ENCODE measurements at places on chromosomes 7 and 10.

GRCh38 chr10:44966816-44967509 lies 7.4 kb downstream of the RASSF4 start:
- no peak for DNase-seq

GRCh38 chr7:74028321-74028838 lies 407 bp downstream of the ELN start:
- no peak for DNase-seq

GRCh38 chr7:129257168-129257567 lies 32.3 kb downstream of the AHCYL2 start:
- DNase-seq, result no peak

DNA sequence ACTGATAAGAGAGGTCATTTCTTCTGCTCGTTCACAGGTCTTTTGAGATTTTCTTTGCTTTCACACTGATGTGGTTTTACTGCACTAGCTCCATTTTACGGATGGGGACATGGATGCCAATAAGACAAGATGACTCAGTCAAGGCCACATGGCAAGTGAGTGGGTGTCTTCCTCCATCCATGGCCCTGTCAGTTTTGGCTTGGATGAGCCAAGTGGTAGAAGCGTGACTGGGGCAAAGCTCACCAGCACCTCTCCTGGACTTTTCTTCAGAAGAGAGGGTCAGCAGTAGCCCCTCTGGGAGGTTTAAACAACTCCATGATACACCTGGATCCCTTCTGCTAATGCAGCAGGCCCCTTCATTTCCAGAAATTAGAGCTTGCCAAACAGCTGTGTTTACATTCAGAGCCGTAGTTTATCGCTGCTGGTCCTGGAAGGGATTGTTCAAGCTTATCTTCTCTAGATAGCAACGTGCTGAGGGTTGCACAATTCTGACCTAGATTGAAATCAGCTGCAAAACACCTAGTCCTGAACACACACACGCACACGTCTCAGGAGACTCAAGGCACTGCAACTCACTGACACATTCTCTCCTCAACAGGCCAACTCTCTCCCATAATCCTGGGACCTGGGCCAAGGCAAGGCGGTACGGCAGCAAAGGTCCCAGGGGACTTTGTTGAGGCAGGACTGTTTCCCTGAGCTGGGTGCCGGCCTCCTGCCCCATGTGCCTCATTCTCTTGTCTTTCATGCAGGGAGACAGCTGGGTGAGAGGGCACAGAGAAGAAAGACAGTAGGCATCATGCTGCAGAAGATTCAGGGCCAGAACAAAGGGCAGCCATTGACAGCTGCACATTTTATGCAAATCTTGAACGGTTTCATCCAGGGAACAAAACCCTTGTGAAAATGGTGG lies 14.2 kb upstream of the PDCD4 start:
- peak; percentile 86 for DNase-seq

- no peak for DNase-seq
Observed at GRCh38 chr7:132516042-132516840, 60.0 kb downstream of the PLXNA4 start.

GRCh38 chr10:76887223-76888010 lies 750.2 kb downstream of the KCNMA1 start:
- no peak for DNase-seq

DNA sequence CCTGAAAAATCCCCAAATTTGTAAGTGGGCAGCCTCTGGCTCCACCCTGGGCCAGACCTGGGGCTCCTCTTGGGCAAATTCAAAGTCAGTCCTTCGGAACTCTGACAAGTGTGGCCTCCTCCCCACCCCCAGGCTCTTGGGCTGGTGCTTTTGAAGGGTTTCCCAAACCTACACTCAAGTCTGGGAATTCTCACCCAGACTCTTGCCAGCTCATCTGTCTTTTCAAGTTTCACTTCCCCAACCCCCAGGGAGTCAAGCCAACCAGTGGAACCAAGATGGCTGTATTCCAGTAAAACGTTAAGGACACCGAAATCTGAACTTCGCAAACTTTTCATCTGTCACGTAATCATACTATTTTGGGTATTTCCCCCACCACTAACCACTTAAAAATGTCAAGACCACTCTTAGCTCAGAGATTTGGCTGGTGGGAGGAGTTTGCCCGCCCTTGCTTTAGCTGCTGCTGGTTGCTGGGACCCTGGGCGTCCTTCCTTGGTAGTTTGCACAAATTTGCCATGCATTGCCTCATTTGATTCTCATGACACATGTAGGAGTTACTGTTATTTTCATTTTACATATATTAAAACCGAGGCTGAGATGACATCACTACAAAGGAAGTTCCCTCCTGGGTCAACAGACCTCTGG lies 1.7 kb upstream of the MYO1G start:
- DNase-seq, result no peak

DNA sequence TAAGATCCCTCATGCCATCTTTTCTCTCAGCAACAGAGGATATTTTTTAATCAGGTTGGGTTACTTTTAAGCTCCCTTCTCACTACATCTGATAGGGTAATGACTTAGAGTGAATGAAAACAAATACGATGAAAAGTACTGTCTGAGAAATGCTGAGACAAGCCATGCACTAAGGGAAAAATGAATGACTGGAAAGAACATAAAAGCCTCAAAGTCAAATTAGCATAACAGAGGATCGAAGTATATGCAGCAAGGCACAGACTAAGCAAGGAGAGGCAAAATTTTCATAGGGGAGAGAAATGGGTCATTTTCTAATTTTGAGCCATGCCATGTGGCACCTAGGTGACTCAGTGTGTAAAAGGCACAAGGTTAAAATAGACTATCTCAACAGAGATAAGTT lies 8.5 kb upstream of the POT1 start:
- DNase-seq, result no peak

DNA sequence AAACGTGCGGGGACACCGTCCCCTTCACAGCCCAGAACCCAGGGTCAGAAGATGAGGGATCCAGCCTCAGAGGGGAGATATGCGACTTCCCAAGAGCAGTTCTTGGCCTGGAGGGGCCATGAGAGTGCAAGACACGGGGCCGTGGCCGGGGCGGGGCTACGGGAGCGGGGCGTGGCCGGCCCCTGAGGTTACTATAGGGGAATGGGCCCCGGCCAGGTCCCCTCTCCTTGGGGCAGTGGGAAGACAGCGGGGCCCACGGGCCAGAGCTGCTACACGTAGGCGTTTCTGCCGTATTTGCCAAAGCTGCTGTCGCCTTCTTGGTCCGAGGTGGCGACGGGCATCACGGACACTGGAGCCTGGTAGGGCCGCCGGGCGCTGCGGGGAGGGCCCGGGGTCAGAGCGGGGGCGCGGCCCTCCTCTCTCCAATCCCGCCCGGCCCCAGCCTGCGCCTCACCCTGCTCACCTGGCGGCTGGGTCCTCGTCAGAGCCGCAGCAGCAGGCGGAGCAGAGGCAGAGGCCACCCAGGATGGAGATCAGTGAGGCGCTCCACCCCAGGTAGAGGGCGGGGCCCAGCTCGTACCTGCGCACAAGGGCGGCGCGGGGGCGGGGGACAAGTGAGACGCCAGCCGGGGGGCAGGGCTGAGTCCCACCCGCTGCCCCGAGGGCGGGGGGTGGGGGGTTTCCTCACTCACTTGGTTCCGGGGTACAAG lies 5.3 kb downstream of the CLDN15 start:
- peak; percentile 73 for DNase-seq

GRCh38 chr7:94382132-94382531 lies 12.6 kb upstream of the COL1A2 start:
- no peak for DNase-seq

DNA sequence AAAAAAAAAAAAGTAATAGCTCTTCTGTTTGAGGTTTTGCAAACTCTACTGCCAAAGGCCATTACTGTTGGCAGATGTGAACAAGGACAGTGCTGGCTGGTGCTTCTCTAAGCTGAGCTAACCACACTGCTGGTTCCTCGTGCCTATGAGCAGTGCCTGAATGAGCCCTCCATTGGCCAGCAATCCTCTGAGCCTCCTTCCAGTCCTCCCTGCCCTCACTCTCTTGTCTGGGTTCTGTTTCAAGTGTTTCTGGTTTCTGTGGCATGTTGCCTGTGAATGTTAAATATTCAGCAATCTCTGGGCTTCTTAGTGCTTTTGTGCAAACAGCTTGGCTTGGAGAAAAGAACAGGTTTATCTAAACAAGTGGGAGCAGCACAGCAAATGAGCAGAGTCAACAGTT lies 161.3 kb upstream of the AUTS2 start:
- DNase-seq, result no peak

GRCh38 chr10:46068117-46068516 lies 22.0 kb upstream of the MSMB start:
- no peak for DNase-seq

DNA sequence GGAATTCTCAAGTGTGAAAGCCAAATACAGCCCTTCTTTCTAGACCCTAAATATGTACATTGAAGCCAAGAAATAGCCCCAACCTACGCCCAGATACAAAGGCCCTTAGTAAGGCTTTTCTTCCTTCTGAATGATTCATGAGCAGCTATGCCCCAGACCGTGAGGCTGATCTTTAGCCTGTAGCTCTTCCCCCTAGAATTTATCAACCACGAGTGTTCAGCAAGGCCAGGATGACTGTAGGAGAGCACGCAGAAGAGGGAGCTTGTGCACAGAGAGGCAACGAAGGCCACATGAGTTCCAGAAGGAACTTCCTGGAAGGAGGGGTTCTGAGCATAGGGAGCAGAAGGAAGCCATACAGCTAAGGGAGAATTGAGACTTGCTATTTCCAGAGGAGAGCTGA lies 53.0 kb upstream of the HABP2 start:
- DNase-seq, result no peak

DNA sequence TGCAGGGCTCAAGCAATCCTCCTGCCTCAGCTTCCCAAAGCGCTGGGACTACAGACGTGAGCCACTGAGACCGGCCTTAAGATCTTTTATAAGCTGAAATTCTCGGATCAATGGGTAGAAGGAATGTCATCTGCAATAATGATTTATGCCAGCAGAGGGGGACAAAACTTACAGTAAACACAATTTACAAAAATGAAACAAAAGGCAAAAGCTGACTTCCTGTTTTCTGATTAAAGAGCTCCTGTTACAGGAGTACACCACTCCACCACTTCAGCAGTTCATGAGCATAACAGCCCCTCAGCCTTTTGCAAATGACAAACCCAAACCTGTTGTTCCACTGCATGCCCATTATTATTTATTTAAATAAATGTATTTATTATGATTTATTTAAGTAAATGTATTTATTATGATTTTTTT lies 88.5 kb upstream of the ATP6V0A4 start:
- peak; percentile 58 for DNase-seq

- no peak for DNase-seq
Observed at GRCh38 chr10:78975926-78976325, 92.8 kb upstream of the ZMIZ1 start.

- DNase-seq, result peak; percentile 39
Observed at GRCh38 chr10:121900443-121901174, 27.2 kb downstream of the ATE1 start.

GRCh38 chr7:120185940-120186682 lies 86.9 kb upstream of the KCND2 start:
- DNase-seq, result no peak

DNA sequence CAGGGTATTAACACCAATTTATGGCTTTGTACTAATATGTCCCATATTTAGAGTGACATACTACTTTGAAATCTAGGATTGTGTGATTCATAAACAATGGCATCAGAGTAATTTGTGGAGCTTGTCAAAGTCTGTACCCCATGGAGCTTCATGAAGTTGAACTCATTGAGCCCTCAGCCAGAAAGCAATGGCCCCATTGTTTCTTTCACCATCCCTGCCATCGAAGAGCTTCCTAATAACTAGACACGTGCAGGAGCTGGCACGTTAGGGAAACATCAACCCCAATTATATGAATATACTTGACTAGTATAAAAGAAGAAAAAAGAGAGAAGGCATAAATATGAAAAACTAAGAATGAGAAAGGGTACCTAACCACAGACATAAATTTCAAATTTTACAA lies 206.6 kb downstream of the CXCL12 start:
- no peak for DNase-seq

DNA sequence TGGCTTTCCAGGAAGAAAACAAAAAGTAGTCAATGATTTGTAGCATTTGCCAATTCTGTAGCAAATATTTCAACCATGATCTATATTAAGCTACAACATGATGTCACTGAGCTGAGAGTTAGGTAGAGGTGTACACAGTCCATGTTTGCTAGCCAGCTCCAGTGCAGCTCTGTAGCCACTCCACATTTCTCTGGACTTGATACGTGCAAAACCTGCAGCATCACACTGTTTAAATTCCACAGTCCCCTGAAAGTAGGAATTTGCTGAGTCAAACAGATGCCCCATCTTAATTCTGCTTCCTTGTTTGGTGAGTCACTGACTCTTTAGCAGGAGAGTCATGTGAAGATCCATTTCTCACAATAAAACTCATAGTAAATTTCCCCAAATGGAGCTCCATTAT lies 89.8 kb upstream of the LRRTM3 start:
- DNase-seq, result no peak

DNA sequence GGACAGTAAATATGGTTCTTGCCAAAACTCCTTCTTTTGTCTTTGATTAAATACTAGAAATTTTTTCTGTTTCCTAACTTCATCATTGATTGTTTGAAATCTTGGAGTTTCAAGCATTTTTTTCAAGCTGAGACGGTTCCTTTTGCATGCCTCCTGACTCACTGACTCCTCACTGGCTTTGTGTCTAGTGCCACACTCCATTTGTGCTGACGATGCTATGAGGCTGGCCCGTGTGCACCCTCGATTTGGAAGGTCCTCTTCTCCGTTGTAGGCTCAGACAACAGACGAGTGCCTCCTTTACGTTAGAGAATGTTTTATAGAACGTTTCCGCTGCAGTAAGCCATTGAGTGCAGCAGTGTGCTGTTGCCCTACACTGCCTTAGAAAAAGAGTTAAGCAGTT lies 10.8 kb upstream of the CSGALNACT2 start:
- DNase-seq, result no peak

DNA sequence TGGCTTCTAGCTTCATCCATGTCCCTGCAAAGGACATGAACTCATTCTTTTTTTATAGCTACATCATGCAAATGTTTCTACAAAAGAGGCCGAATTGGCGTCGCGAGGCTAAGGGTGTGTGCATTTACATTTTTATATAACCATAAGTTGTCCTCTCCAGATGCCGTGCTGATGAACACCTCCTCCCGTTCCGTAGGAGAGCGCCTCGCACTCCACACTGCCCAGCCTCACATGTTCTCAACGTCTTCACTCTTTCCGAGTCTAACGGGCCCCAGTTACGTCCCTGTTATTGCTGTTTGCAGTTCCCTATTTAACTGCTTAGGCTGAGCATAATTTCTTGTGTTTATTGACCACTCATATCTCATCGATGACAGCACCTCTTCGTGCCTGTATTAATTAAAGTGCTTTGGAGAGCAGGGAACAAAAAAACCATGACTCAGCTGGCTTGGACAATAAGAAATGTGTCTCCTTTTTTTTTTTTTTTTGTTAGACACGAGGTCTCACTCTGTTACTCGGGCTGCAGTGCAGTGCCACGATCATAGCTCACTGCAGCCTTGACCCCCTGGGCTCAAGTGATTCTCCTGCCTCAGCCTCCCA lies 113.5 kb upstream of the SDK1 start:
- no peak for DNase-seq

- DNase-seq, result no peak
Observed at GRCh38 chr10:130489891-130490290, 353.7 kb downstream of the GLRX3 start.

DNA sequence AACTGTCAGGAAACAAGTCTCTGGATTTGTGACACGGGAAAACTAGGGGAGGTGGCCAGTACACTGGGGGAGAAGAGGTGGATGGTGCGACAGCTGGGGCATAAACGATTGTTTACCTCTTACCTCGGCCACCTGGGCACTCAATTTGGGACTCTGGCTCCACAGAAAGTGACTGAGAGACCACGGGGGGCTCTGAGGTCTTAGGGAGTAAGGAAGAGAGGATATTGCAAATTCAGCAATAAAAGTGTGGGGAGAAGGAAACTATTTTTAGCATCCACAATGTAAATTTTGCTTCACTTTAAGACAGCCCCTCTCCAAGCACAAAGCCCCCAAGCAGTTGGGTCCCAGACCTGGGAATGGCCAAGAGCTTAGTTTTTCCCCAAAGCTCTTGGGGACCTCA lies 440.5 kb downstream of the GRID1 start:
- no peak for DNase-seq
